ENCODE measurements at places on chromosomes 16 and 17. TPM values are rescaled to one million over a fixed set of nuclear protein-coding genes. Genes with fewer than 3 reads are reported as not detected.

PCGF2 gene
- 91.9 TPM for total RNA-seq

HSF4 gene
- total RNA-seq, result 13.1 TPM

HBQ1 gene
- 0.60 TPM for total RNA-seq

TBC1D3E gene
- not detected for total RNA-seq

CNTNAP1 gene
- 20.5 TPM for total RNA-seq

GFAP gene
- total RNA-seq, result not detected

CLEC10A gene
- total RNA-seq, result not detected

All from mesothelial cell of epicardium (in vitro differentiated cells).